GM23338 (cell line): ENCODE measurements at places on chromosomes 3 and 15.
A peak's percentile ranks its signal among the peaks of the same experiment; 100 is the strongest.

- peak; percentile 38 for DNase-seq
Measured at GRCh38 chr15:57667171-57667849, 39.2 kb upstream of the POLR2M start.

- peak; percentile 97 for DNase-seq
Measured at GRCh38 chr3:50365080-50365841, 5.9 kb upstream of the TMEM115 start.

DNA sequence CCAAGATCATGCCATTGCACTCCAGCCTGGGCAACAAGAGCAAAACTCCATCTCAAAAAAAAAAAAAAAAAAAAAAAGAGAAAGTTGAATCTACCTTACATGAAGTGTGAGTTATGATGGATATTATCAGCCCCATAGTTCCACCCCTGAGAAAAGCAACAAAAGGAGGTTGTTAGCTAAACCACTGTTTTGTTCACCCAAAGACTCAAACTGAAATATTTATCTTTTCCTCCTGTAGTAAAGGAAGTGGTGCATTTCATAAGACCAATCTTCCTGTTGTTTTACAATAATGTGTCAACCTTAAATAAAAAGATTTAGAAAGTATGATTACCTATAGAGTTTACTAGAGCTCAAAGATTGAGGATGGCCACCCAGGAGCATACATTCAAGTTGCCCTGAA, 18.7 kb upstream of the TRMT10C start:
- no peak for DNase-seq

DNA sequence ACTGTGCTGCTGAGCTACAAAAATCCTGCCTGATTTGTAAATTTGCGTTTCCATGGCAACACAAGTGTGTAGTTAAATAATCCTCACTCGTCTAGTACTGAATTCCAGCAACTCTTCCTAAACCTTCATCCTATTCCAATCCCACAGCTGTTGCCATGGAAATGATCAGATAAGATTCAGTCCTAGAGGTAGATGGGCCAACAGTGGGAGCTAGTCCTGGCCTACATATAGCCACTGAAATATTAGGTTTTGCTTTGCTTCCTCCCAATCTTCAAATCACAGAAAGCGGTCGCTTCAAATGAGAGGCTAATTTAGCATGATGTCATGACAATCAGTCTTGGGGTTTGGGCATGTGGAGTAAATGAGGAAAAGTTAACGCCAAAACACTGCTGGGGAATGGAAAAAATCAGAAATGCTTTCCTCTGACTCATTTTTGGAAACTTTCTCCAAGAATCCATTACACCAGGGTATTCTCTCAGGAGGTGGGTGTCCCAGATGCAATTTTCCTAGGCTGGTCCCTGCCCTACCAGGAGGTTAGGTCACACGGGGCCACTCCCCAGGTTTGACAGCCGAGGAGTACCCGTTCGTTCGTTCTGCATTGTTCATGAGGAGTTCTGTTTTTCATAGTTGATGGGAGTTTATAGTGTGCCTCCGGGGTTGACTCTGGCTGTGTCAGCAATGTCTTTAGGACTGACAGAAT, 159.2 kb upstream of the SLCO3A1 start:
- DNase-seq: peak; percentile 13

GRCh38 chr3:37283011-37283410, 108.6 kb upstream of the LRRFIP2 start:
- DNase-seq: no peak

DNA sequence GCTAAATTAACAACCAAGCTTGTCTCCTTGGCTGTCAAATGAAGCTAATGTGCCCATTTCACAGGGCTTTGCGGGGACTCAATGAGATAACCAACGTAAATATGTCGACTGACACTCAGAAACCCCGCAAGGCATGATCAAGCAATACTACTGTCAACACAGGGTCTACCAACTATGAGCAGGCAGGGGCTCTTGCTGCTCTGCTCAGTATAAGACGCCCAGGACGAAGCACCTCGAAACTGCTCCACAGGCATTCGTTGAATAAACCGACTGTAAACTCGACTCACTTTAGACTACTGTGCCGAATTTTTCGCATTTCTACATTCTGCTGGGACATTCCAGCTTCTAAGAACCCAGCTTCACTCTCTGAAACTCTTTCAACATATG, 55.0 kb downstream of the FEZF2 start:
- DNase-seq: no peak

DNA sequence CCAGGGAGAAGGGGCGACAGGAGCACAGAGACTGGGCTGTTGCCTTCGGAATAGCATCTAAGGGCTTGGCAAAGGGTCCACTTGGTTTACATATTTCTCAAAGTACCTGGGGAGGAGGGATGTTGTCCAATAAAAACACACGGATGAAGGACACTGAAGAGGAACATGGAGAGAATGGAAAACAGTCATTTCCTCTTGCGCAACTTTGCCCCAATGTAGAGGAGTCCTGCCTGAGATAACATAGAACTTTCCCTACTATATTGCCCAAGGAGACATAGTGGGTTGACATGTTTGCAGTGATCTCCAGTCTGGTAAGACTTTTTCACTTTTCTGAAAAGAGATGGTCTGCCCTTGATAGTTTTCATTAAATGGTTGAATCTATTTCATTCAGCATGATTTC, 468.8 kb upstream of the SUCLG2 start:
- no peak for DNase-seq

GRCh38 chr3:179000144-179000543, 71.5 kb downstream of the ZMAT3 start:
- DNase-seq: no peak

DNA sequence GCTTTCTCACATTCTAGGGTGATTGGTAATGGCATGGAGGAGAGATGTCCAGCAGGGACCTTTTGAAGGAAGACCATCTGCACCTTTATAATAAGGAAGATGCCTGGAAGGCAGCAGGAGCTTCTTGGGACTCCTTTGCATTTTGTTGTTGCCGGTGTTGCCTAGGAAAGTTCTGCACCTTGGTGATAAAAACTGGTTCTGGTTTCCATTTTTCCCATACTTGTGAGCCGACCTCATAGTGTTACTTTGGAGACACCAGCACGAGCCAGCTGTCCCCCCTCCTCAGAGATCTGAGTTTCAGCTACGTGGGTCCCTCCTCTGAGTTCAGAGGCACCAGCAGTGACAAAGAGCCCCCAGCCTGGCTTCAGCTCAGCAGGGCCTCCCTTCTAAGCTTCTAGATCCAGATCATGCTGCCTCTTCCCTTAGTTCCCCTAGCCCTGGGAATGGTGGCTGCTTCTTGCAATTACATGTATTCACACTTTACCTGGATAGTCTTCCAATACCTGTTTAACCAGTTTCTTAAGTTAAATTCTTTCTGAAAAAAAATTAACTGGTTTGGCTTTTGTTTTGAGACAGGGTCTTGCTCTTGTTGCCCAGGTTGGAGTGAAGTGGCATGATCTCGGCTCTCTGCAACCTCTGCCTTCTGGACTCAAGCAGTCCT, 18.0 kb upstream of the FSTL1 start:
- DNase-seq: peak; percentile 51

- DNase-seq: no peak
Measured at GRCh38 chr15:41510728-41511127, 2.9 kb downstream of the LTK start.

DNA sequence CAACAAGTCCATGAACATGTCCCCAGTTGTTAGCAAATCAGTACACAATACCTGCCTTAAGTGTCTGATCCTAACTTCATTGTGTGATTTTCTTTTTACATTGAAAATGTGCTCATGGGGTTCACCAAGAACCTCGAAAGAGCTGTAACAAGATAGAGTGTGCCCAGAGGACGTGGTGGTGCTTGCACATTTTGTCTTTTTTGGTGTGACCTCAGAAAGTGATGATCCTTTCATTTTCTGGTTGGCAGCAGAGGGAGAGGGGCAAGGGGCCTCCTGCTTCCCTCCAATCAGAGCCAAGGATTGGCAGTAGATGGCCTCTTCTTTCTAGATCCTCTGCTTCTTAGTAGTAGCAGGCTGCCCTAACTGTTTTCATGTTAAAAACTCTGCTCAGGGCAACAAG, 176.4 kb downstream of the OPA1 start:
- DNase-seq: no peak

DNA sequence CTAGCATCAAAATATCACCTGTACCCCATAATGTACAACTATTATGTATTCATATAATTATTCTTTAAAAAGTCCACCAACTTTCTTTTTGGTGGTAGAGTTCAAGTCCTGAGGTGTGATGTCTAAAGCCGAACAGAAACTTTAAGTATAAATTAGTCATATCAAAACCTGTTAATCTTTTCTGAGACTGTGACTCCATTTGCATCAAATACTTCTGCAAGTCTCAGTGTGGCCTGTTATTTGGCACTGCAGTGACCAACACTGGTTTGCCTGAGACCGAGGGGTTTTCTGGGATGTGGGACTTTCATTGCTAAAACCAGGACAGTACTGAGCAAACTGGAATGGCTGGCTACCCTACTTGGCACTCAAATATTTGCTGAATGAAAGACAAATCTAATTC, 7.3 kb downstream of the NGLY1 start:
- no peak for DNase-seq

GRCh38 chr3:52523386-52524257, 10.0 kb downstream of the NT5DC2 start:
- no peak for DNase-seq

DNA sequence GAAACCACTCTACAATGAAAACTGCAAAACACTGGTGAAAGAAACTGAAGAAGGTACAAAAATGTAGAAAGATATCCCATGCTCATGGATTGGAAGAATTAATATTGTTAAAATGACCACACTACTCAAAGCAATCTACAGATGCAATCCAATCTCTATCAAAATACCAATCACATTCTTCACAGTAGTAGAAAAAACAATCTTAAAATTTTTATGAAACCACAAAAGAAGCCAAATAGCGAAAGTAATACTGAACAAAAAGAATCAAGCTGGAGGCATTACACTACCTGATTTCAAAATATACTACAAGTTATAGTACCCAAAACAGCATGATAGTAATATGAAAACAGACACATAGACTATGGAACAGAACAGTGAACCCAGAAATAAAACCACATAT, 36.9 kb downstream of the TXNRD3 start:
- no peak for DNase-seq

GRCh38 chr15:71373917-71374316, 258.6 kb downstream of the THSD4 start:
- no peak for DNase-seq

GRCh38 chr3:44001072-44001471, 240.6 kb upstream of the TOPAZ1 start:
- DNase-seq: peak; percentile 40

GRCh38 chr3:98906230-98906629, 4.7 kb upstream of the DCBLD2 start:
- no peak for DNase-seq

GRCh38 chr15:85849946-85850345, 55.2 kb upstream of the KLHL25 start:
- no peak for DNase-seq

- no peak for DNase-seq
Measured at GRCh38 chr3:34956511-34956910, 682.8 kb upstream of the ARPP21 start.

DNA sequence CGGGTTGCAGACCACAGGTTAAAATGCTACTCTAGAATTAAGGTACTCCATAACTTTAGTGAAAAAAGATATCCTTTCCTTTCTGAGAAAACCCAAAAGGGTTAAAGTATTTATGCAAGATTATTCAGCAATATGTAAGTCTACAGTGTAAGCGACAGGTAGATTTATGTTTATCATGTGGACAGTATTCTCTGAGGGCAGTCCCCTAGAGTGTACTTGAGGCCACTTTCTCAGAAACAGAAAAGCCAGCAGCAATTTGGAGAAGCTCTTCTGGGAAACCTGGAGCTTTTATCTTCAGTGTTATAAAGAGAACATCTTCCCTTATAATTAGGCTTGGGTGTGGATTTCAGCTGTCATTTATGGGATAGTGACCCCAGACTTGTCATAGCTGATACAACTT, 8.9 kb downstream of the ST3GAL6 start:
- DNase-seq: no peak

GRCh38 chr3:197027896-197028727, 1.5 kb downstream of the MELTF start:
- no peak for DNase-seq

DNA sequence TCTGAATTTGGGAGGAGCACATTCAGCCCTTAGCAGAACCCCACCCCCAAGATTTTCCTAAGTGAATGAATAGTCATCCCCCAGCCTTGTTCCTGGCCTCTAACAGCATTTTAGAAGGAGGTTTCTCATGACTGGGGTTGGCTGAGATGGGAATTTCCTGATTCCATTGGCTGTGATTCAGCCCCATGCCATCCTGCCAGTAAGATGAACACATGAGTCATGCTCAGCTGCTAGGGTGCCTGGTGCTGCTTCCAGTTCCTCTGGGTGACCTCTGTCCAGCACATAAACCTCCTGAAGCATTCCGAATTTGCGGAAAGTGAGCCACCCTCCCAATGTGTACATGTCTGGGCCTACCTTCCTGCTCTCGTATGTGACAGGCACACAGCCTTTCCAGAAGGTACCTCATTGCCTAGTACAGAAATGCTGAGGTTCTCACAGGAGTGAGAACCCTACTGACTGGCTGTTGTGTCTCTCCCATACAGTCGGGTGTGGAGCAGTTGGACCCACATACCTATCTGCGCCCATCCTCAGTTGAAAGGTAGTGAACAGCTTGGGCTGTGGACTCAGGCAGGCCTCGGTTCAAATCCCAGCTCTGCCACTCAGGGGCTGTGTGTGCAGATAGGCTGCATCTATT, 91.7 kb downstream of the APBA2 start:
- no peak for DNase-seq

- peak; percentile 51 for DNase-seq
Measured at GRCh38 chr3:197501496-197501878, 54.3 kb downstream of the BDH1 start.

DNA sequence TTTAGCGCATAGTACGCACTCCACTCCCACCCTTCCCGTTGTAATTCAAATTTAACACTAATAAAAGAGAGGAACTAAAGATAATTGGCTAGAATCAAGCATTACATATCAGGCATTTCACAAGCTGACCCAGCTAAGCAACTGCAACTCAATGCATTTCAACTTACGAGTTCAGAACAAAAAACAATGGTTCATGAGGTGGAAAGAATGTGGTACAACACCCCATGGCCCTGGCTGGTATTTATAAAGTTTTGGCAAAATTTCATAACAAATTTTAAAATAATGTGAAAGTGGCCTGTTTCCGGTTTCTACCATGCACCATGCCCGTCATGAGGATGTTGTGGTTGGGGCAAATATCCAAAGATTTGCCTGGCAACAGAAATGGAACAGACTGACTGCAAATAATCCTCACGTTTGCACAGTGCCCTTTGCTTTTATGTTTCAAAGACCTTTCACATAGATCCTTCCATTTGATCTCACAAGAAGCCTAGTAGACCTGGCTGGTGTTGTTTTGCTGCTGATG, 455.3 kb upstream of the NR2F2 start:
- no peak for DNase-seq

DNA sequence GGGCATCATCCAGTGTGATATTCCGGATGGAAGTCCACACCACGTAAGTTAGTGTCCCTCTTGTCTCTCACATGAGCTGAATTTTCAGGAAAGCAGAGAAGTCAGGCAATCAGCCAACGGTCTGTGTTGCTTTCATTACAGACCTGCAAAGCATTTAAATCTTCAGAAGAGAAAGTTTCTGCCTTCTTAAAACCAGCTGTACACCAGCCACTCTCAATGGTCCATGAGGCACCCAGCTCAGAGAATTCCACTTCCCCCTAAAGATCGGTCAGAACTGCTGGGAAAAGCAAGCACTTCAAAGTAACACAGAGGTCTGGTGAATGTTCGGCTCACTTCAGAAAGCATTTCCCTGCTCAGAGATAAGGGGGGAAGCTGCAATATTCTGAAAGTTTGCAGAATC, 903.7 kb downstream of the EPHA3 start:
- no peak for DNase-seq
